ENCODE measurements at places on chromosomes 13 and 19.

DNA sequence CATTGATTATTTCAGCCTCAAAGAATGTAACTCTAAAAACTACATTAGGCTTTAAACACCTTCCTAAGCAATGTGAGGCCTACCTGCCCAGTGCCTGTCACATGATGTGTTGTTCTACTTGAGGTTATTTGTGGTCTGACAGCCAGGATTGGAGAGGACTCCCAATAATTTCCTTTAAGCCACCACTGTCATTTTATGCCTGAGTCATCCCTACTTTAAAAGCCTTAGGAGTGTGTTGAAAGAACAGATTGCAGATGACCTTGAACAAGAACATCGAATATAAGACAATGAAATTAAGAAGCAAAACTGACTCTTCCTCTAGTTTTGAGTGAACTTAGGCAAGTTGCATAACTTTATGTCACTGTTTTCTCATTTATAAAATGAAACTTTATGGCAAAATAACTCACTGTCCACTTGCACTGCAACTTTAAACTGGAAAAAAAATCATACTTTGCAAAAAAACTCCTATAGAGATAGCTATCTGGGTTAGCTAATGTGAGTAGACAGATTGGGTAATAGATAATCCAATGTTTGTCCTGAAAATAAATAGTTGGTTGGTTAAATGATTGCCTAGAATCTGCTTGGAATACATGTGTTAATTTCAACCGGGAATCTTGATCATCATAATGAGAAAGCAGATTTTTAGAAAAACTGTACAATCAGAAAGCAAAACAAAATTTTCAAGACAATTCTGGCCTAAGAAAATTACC is 361.2 kb downstream of the SUCLA2 start:
- no peak for DNase-seq

GRCh38 chr19:35545855-35546381 is 492 bp downstream of the TMEM147 start:
- peak; percentile 65 for DNase-seq

- DNase-seq: peak; percentile 54
Measured at GRCh38 chr19:15911599-15912235, 13.8 kb upstream of the CYP4F2 start.

GRCh38 chr19:3451451-3451866 is 28.9 kb downstream of the SMIM24 start:
- no peak for DNase-seq

DNA sequence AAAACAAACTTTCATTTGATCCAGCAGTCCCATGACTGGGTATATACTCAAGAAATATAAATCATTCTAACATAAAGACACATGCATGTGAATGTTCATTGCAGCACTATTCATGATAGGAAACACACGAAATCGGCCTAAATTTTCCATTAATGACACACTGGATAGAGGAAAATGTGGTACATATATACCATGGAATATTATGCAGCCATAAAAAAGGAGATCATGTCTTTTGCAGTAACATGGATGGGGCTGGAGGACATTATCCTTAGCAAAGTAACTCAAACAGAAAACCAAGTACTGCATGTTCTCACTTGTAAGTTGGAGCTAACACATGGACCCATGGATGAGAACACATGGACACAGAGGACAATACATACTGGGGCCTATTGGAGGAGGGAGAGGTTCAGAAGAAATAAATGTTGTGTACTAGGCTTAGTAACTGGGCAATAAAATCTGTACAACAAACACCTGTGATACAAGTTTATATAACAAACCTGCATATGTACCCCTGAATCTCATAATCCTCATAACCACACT is 283.6 kb downstream of the LMO7 start:
- no peak for DNase-seq

- DNase-seq: no peak
Measured at GRCh38 chr13:101433895-101434294, 17.6 kb upstream of the NALCN start.

DNA sequence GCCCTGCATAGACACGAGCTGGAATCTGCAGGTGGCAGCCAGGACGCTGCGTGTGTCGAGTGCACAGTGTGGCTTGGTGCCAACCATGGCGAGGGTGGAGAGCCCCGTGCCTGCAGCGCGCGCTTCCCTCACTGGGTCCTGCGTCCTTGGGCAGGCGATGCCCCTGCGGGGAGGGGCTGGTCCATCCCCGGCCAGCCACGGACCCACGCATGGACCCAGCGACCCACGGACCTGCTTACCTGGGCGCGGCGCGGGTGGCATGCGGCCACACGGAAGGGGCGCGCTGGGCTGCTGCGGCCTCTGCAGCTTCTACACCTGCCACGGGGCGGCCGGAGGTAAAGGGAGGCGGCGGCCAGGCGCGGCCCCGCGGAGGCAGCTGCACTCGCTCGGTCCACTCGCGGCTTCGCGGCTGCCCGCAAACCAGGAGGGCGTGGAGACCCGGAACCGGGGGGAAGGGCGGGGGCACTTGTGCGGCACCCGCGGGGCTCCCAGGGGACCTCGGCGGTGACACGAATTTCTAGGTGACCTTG is 569 bp upstream of the MCF2L start:
- DNase-seq: peak; percentile 69

DNA sequence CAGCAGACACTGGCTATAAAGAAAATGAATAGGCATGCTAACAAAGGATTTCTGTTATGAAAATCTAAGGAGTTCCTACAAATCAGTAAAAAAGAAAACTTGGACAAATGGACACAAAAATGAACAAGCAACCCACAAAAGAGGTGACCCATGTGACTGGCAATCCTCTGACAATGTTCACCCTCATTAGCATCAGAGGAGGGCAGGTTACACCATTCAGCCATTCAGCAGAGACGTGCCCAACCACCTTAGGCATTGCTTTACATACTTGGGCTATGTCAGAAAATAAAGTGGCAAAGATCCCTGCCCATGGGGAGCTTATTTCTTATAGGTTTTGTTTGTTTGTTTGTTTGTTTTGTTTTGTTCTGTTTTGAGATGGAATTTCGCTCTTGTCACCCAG is 46.0 kb downstream of the TNFRSF19 start:
- no peak for DNase-seq

- DNase-seq: no peak
Measured at GRCh38 chr13:82976499-82976898, 905.8 kb downstream of the SLITRK1 start.
